ENCODE measurements at places on chromosomes 7 and 10. TPM values are rescaled to one million over a fixed set of nuclear protein-coding genes. Genes with fewer than 3 reads are reported as not detected.

PVRIG gene
- total RNA-seq, result 2.7 TPM

ABHD11 gene
- 25.0 TPM for total RNA-seq

LFNG gene
- 9.9 TPM for total RNA-seq

STEAP1 gene
- total RNA-seq, result 1.9 TPM

GRCh38 chr7:2978408-2978807 is 65.3 kb downstream of the CARD11 start:
- DNase-seq, result no peak

- no peak for DNase-seq
Measured at GRCh38 chr10:32412499-32412853, 33.5 kb upstream of the CCDC7 start.

DNA sequence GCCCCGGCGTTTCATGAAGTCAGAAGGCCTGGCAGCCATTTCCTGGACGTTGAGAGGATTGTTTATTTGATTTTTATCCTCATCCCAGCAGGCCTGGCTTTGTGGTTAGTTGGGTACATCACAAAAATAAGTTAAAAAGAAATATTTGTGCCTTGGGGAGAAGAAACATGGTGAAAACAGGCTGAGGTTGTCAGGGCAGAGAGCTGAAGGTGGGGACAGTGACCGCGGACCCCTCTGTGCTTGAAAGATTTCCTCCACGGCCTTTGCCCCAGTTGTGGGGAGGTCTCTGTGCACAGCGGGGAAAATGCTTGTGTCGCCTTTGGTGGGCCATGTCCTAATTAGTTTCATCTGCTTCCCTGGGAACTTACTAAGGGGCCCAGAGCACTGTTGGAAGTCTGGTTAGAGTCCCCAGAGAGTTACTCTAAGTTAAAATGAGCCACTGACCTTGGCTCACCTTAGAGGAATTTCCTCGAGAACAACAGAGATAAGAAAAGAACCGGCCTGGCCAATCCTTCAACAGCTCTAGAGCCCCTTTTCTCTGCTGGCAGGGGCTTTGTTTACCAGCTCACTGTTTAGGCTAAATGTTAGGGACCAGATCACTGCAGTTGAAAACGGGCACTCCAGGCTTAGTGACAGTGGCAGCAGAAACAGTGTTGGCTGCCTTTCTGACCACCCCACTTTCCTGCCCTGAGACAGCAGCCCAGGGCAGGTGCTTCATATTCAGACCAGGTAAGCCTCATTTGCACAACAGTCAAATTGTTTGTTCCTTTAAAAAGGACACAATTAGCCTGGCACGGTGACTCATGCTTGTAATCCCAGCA is 37.9 kb downstream of the CRCP start:
- no peak for DNase-seq

- DNase-seq, result no peak
Measured at GRCh38 chr10:69232252-69232651, 12.1 kb downstream of the HKDC1 start.

DNA sequence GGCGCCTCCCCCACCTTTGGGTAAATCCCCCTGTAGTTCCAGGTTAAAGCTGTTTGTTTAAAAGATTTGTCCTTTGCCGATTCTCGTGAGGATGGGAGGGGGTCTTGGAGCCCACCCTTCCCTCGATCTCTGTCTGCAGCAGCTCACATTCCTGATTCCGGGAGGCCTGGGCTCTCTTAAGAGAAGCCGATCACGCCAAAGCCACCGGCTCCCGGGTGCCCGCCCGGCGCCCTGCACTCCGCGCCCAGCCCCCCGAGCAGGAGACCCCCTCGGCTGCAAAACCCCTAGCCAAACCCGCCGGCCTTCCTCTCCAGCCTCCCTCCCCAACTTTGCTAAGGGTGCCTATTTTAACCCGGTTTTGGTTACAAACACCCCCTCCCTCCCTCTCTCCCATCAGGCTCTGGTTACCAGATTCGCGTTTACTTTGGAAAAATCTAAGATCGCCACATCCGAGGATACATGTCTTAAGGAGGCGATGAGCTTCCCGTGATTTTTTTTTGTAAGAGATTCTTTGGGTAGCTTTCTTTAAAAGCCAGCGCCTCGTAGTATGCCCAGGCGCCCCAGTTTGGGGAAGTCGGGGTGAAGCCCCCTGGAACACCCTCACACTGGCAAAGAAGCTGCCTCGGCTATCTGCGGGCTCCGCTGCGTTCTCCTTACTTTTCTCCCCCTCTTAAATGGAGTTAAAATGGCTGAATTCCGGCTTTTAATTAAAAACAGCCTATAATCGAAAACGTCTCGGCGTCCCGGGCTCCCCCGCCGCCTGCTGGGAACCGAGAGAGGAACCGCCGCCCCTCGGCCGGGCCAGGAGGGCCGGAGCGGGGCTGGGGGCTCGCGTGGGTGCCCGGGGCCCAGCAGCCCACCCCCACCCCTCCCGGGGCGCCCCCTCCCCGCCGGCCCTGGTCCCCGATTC is 983 bp downstream of the TNRC18 start:
- peak; percentile 35 for DNase-seq

- no peak for DNase-seq
Measured at GRCh38 chr7:31175672-31176071, 123.6 kb downstream of the ADCYAP1R1 start.

DNA sequence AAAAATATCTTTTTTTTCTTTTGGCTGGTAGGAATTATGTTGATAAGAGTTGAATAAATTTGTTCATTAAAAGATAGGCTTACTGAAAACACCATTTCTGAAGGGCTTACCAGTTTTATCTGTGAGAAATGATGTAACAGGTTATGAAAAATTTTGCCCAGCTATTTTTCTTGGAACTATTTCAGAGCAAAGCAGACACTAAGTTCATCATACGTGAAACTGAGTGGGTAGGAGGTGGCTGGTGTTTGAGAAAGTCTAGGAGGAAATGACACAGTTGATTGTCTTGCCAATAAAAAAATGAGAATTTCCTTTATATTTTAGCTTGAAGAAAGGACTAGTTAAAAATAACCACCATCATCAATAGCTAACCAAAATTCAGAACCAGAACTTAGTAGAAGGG is 6.2 kb upstream of the MRC1 start:
- no peak for DNase-seq

DNA sequence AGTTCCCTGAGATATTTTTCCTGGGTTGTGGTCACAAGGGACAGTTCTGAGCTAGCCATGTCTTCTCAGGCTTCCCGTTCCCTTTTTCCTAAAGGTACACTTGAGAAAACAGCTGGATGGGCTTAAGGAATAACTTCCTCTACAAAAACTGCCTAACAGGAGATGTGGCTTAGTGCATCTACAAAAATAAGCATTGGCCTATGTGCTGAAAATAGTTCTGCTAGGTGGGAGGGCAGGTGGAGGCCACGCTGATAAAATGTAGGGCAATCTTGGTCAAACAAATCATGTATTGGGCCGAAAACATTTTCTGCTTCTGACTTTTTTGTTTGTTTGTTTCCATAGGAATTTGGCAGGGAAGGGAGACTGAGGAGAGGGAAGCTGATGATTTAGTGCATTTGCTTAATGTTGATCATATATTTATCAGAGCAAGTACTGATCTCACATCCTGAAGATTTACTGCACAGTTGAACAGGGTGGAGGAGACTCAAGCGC is 409.4 kb upstream of the FZD8 start:
- no peak for DNase-seq

GRCh38 chr10:1709161-1709560 is 28.2 kb downstream of the ADARB2 start:
- DNase-seq, result no peak

GRCh38 chr10:111297351-111297848 is 220.6 kb downstream of the ADRA2A start:
- no peak for DNase-seq

DNA sequence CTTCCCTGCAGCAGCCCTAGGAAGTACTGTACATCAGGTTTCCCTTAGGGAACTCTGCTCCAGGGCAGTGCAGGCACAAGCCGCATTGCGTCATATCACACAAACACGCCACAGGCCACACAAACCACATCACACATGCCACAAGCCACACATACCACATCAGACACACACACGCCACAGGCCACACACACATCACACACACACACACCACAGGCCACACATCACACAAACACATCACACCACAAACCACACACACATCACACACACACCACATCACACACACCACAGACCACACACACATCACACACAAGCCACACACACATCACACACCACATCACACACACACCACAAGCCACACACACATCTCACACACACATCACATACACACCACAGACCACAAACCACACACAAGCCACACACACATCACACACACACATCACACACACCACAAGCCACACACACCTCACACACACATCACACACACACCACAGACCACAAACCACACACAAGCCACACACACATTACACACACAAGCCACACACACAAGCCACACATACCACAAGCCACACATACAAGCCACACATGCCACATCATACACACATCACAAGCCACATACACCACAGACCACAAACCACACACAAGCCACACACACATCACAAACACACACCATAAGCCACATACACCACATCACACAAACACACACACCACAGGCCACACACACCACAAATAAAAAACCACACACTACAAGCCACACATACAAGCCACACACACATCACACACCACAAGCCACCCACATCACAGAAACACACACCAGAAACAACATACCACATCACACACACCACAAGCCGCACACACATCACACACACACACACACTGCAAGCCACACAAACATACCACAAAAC is 53.4 kb downstream of the TMEM209 start:
- DNase-seq, result no peak

All from heart left ventricle (tissue), 16 donors.